ENCODE measurements at places on chromosomes 5 and 9.

DNA sequence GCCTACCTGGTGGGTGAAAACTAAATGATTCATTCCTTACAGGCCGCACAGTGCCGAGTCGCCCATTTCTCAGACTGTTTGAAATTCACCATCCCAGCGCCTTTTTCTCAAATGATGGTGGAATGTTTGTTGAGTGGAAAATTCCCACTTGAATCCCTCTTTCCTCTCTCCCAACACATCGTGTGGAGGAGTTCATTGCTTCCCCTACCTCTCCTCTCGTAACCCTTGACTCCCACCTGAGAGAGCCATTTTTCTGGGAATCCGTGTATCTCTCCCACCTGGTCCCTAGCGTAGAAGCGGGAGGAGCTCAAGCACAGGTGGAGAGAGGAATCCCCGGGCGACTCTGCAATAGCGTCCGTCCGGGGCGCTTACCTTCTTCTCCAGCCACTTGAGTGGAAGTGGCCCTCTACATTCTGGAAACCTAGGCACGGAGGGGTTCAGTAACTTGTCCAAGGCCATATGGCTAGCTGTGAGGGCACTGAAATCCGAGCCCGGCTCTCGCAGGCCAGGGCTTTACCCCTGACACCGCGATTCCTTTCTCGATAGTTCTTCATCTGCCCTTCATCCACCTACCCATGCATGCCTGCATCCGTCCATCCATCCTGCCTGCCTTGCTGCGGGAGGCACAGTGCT lies 683 bp downstream of the OSMR start:
- no peak for DNase-seq

- DNase-seq, result no peak
These were observed 45.2 kb downstream of the CYSTM1 start for GRCh38 chr5:140220032-140220697.

DNA sequence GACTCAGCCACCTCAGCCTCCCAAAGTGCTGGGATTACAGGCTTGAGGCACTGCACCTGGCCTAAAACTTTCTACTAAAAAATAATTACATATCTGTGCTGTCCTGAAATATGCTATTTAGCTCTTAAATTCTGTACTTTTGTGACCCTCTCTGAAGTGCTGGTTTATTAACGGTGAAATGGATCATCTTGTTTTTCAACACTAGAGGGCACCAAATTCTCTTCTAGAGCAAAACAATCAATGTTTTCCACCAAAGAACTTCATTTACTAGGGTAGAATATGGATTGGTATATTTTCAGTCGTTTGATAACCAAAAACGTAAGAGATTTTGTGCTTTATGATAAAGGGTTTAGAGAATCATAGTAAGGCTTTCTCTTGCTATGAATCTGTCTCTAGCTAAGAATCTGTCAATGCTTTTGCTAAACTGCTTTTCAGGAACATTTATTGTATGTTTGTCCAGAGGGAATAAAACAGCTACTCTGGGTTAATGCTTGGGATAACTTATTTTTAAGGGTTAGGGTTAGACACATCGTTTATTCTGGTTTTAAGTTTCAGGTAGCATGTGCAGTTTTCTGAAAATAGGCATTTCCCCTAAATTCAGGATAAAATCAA lies 63.6 kb downstream of the RNF180 start:
- no peak for DNase-seq

DNA sequence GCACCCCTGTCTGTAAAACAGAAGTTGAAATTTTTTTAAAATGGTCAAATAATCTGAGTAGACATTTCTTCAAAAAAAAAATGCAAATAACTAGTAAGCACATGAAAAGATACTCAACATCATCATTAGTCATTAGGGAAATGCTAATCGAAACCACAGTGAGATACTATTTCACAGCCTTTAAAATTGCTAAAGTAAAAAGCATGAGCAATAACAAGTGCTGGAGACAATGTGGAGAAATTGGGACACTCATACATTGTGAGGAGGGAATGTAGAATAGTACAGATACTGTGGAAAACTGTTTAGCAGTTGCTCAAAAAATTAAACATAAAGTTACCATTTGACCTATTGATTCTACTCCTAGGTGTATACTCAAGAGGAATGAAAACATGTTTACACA lies 58.4 kb upstream of the RUSC2 start:
- DNase-seq, result no peak

DNA sequence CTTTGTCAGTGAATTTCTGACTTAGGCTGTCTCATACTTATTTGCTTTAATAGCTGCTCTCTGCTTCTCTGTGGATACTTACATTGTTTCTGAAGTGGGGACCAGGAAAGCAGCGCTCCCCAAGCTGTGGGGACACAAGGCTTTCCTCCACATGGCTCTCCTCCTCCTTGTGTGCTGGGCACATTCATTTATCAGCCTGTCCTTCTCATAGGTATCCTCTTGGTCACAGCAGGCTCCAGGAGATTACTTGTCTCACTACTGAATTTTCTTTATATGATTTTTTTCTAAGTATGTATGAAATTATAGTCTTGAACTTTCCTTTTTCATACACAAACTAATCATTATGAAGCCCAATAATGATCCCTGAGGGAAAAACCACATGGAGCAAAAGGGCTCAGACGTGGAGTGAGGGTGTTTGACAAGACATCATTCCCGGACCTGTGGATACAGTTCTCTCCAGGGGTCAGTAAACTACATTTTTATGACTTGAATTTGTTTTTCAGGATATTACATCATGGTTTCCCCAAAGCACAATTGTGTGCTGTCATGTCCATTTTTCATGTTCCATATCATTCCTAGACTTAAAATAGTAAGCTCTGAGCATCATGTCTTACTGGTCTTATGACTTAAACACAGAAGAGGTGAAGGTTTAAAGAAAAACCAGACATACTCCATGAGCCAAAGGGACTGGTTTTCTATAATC lies 234.5 kb downstream of the PCSK1 start:
- no peak for DNase-seq

GRCh38 chr9:6243746-6244145 lies 28.1 kb downstream of the IL33 start:
- no peak for DNase-seq

- no peak for DNase-seq
These were observed 38.9 kb downstream of the LYRM7 start for GRCh38 chr5:131209506-131210150.

DNA sequence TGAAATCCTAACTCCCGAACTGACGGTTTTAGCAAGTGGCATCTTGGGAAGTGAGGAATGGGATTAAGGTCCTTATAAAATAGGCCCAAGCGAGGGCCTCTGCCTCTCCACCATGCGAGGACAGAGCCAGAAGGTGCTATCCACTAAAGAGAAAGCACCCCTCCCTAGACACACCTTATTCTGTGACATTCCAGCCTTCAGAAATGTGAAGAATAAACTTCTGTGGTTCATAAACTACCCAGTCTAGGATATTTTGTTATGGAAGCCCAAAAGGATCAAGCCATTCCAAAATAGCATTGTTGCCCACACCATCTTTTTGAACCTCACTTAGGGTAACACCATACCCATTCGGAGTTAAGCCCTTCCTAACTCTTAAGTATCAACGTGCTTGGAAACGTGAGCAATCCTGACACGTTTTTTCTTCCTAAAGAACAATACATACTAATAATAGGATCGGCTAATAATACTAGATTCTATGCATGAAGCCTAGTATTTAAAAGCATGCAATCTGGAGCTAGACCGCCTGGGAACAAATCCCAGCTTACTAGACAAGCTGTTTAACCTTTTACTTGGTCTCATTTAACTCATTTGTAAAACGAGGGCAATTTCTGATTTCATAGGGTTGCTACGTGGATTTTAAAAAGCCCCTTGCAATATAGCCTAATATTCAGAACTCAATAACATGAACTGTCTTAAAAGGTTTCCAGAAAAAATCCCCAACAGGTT lies 1.1 kb upstream of the SMC2 start:
- no peak for DNase-seq
